ENCODE measurements at places on chromosomes 3 and 15.

- no peak for DNase-seq
Measured at GRCh38 chr3:25555695-25556437, 108.8 kb downstream of the TOP2B start.

DNA sequence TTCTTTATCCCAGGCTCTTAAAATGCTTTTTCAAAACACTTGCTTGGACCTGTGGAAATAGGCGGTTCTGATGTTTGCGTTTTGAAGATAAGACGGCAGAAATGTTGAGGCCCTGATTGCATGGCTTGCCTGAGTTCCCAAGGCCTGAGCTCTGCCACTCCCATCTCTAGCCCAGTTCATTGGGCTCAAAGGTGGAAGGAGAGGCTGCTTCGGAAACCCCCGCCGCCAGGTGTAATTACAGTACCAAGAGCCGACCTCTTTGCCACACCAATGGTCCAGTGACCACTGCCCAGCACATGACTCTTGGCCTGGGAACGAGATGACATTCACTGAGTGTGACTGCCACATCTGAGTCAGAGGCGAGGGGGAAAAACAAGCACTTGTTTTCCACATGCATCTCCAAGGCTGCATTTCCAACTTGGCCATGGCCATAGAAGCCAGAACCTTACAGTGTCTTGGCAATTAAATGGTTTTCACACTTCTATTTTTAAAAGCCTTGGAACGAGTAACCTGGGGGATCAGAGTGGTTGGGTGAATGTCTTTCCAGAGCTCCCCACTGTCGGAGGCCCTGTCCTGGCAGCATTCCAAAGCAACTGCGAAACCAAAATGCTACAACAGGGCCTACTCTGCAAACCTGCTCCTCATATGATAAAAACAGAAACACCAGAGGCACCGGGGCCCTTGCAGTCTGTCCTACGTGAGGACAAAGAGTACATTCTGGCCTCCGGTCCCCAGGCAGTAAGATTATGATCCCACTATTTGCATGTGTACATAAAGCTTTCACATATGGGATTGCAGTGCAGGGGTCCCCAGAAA is 63.8 kb upstream of the CGNL1 start:
- no peak for DNase-seq

DNA sequence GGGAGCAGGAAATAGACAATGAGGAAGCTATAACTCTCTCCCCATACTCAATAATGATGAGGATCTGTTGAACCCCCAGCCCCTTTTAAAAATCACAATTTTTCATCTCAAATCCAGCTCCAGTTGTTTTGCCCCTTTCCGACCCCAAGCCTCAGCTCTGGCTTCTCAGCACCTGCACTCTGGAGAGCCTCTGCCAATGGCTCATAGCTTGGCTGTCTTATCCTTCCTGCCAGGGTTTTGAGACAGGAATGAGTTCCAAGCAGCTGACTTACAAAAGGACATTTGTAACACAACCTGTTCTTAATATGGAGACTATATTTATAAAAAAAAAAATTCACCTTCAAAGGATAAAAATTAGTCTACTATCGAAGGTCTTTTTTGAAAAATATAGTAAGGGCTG is 105.9 kb upstream of the NEDD4 start:
- no peak for DNase-seq

GRCh38 chr3:73114711-73115110 is 53.3 kb downstream of the EBLN2 start:
- no peak for DNase-seq

- no peak for DNase-seq
Measured at GRCh38 chr3:181725131-181725731, 13.5 kb downstream of the SOX2 start.

DNA sequence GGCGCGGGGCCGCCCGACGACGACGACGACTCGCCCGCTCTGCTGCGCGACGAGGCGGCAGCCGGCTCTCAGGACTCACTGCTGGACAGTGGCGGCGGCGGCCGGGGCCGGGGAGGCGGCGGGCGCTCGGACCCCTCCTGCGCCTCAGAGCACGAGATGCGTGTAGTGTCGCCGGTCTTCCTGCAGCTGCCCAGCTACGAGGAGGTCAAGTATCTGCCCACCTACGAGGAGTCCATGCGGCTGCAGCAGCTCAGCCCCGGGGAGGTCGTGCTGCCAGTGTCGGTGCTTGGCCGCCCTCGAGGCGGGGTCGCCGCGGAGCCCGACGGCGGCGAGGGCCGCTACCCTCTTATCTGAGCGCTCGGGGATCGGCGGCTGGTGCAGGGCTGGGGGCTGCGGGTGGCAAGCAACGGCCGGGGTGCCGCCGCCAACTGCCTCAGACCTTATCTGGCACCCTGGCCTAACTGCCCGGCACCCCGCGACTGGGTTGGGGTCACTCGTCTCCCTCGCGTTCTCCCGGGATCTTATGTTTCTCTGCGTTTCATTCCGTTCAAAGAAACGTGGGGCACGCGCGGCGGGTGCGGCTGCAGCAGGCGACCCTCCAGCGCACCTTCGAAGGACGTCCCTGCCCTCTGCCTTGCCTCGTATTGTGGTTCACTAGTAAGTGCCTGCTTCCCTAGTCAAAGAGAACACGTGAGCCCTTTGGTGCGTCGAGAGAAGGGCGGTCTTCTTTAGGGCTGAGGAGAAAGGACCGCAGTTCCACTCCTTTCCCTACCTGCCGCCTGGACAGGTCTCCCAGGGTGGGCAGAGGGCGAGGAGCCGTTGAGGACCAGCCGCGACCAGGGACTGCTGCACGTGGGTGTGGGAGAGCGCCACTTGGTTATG is 1.0 kb downstream of the C3orf80 start:
- DNase-seq, result no peak

GRCh38 chr3:57832900-57833313 is 76.8 kb downstream of the SLMAP start:
- DNase-seq, result no peak

DNA sequence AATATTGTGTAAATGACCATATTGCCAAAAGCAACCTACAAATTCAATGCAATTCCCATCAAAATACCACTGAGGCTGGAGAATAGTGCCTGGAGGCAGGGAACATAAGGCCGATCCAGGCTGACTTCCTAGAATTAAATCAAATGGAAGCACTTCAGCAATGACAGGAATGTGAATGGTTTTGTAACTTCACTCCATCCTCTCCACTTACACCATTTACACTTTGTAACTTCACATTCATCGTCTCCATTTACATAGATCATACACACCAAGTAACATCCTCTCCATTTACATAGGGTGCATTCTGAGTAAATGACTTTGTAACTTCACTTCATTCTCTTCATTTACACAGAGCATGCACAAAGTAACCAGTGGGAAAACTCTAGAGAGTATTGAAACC is 11.6 kb downstream of the STRIT1 start:
- DNase-seq, result no peak

DNA sequence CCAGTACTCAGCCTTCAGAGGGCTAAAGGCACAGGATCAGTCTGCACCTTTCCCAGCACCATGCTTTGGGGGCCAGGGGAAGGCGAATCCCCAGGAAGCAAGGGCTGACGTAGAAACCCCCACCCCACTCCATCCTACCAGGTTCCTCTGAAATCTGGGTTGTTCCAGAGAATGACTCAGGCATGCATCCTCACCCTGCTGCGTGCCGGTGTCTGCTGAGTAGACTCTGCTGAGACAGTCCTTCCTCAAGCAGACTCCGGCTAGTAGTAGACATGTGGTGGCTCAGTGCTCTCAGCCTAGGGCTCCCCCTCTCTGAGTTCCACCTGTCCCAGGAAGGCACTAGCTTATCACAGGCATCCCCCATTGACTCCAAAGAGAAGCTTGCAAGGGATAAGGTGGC is 9.0 kb downstream of the TMEM43 start:
- no peak for DNase-seq

DNA sequence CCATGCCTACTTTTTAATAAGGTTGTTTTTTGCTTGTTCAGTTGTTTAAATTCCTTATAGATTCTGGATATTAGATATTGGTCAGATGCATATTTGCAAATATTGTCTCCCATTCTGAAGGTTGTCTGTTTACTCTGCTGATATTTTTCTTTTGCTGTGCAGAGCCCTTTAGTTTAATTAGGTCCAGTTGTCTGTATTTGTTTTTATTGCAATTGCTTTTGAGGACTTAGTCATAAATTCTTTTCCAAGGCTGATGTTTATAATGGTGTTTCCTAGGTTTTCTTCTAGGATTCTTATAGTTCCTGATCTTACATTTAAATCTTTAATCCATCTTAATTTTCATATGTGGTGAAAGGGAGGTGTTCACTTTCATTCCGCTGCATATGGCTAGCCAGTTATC is 77.4 kb downstream of the PTPRG start:
- no peak for DNase-seq

- no peak for DNase-seq
Measured at GRCh38 chr15:29669823-29670222, 152.4 kb downstream of the TJP1 start.

DNA sequence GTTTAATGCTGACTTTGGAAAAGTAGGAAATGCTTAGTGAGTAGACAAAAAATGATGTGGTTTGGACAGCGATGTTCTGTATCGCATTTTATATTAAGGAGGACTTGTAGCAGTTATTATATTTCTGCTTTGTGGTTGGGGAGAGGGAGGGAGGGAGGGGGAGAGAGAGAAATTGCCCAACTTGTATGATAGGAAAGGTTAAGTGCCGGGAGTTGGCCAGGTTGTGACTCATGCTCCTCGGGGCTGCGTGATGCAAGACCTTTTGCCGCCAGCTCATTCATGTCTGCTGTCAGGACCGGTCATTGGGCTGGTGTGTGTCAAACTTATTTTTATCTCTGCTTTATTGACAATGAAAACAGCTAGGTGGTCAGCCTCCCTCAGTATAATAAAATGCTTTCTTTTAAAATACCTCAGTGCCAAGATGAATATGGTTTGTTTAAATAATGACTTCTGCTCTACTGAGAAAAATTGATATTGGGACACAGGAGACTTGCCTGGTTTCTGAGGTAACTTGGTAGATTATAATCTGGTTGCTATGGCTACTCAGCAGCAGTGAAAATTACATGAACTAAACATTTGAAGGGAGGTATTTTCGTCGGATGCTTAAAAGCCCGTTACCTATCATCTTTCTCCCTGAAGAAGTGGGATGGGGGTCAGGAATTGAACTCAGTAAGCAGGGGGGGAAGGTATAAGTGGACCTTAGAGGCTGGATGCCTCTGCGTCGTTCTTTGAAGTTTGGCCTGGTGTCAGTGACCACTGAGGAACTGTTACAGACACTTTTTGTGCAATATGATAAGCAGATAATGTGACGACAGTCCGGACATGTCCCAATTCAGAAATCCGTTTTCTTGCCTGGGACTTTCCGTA is 90.7 kb downstream of the FNDC3B start:
- no peak for DNase-seq

DNA sequence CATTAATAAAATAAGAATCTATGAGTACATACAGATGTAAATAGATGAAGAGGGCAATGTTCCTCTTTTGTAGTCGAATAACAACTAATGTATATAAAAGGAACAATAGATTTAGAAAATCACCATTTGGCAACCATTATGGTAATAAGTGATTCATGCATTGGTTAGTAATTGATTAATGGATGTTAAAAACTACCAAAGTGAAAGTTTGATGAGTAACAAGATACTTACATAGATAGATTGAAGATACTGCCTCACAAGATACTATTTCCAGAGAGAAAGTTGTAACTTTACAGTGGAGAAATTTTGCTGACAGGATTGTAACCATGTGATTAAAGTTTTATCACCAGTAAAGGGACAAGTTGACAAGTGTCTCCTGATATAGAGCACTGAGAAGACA is 55.0 kb downstream of the TCF12 start:
- no peak for DNase-seq

- no peak for DNase-seq
Measured at GRCh38 chr3:20747741-20748140, 561.7 kb upstream of the SGO1 start.

GRCh38 chr3:123119802-123120201 is 53.0 kb downstream of the PDIA5 start:
- DNase-seq, result no peak

All from NCI-H2107 (cell line).